ENCODE measurements at places on chromosomes 5 and 9.

DNA sequence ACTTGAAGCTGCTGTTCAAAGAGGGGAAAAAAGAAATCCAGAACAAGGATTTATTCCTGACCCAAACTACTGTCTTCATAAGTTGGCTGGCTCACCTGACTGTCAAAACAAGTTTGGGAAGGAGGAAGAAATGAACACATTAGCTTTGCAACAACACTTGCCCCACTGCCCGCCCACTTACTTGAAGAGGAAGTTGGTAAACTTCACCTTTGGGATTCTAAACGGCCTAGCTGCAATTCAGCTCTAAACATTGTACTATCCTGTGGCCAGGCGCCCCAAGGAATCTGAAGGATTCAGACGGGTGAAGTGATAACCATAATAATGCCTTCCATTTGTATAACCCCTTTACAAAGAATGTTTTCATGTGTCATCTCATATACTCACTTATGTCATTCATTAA is 199.4 kb downstream of the ARRDC3 start:
- DNase-seq: peak; percentile 63

- DNase-seq: no peak
Observed at GRCh38 chr9:90956026-90956810, 154.6 kb downstream of the SYK start.

DNA sequence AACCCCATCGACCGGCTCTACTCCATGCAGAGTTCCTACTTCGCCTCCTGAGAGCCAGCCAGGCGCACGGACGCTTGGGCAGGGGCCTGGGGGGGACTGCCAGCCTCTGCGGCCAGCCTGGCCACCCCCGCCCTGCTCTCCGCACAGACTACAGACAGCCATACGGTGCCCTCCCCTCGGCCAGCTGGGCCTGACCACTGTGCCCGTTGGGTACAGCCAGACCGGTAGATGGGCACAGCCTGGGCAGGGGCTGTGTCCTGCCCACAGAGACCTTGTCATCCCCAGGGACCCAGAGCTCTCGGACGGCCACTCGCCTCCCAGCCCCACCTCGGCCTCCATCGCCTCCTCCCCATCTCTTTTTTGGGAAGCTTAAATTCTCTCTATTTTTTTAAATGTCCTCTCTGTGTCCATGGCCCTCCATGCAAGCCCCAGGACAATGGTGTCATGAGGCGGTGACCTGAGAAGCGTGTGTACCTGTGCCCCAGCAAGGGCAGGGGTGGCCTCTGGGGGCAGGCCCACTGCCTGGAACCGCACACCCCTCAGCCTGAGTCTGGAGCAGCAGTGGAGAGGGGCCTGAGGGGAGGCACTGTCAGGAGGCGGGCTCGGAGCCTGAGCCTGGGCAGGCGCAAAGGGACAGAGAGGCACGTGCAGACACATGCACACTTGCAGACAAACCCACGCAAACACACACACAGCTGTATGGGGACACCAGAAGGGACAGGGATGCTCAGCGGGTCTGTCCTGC is 82.8 kb downstream of the LMX1B start:
- DNase-seq: no peak

- no peak for DNase-seq
Observed at GRCh38 chr5:125293223-125293622, 546.8 kb upstream of the ZNF608 start.

GRCh38 chr9:134287591-134288491 is 38.4 kb upstream of the RXRA start:
- DNase-seq: peak; percentile 33

DNA sequence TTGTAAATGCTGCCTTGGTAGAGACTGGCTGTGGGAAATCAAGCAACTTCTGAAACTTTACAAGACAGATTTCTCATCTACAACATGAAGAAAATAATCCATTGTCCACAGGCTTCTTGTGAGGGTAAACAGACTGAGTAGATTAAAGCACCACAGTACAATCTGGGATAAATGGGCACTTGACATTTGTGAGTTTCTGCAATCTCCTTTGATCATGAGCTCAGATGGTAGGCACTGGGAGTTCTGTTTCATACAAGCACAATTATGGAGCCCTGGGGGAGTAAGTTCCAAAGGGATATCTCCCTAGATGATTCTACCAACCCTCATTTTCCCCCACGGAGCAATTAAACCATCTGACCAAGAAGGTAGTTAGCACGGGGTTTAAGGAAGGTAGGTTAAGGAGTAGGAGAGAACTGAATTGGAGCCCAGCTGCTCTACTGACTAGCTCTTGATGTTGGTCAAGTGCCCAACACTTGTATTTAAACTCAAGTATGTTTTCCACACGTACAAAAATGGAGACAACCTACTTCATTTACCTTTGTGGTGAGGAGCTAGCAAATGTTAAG is 479.5 kb upstream of the TNC start:
- DNase-seq: no peak

DNA sequence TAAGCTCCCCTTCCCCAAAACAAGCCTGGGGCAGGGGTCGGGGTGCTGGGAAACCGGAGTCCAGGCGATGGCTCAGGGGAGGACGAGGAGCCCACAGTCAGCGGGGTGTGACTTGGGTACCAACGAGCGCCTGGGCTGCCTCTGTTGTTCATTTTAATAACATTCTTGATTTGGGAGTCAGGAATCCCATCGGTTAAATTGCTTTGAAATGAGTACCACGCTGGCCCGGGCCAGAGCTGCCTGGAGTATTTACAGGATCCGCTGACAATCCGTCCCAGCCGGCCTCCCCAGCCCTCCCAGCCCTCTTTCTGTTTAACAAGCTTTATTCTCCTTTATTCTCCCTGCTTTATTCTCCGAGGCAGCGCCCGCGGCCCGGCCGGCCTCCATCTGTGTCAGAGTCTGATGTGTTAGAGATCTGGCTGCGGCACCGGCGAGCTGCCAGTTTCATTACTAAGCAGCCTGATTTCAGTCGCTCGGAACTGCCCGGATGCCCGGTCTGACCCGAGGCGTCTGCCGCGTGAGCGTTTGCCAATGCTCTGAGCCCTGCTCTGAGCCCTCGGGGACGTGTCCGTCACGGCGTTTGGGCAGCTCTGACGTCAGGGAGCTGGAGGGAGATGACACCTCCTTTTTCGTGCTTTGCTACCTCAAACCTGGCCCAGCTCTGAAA is 16.5 kb upstream of the QRFP start:
- peak; percentile 77 for DNase-seq

- no peak for DNase-seq
Observed at GRCh38 chr5:126438267-126438666, 15.1 kb downstream of the GRAMD2B start.

DNA sequence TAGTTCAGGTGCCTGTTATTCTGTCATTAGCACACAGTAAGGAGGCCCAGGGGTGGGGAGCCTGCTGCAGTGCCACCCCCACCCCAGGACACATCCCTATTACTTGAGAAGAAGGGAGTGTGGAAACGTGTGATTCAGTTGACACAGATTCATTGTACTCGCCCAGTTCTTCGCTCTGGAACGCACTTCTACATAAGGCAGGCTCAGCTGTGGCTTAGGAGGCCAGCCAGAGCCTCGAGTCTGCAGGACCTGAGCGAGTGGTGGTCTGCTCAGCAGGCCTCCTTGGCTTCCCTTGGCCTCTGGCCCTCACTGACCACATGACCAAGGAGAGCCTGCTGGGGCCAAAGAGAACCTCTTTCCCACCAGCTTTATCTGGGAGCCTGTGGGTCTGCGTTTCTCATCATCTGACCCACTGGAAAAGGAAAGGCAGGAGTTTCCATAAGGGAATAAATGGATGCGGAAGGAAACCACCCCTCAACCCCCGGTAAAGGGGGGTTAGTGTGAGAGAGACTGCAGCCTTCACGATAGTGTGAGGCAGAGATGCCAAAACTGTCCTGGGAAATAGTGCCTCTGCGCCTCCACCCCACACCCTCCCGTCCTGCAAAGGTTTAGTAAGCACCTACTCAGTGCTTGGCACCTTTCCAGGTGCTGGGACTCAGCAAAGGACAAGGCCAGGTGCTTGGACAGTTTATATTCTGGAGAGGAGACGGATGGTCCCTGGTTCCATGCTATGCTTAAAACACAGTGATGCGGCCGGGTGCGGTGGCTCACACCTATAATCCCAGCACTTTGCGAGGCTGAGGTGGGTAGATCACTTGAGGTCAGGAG is 73.7 kb downstream of the PPARGC1B start:
- peak; percentile 71 for DNase-seq

- no peak for DNase-seq
Observed at GRCh38 chr9:33246269-33246860, 6.4 kb downstream of the SPINK4 start.

- DNase-seq: no peak
Observed at GRCh38 chr9:80223897-80224296, 652.1 kb downstream of the TLE4 start.

- DNase-seq: no peak
Observed at GRCh38 chr5:65774346-65774745, 52.3 kb downstream of the NLN start.

GRCh38 chr5:38420691-38421390 is 135.6 kb downstream of the LIFR start:
- peak; percentile 58 for DNase-seq

DNA sequence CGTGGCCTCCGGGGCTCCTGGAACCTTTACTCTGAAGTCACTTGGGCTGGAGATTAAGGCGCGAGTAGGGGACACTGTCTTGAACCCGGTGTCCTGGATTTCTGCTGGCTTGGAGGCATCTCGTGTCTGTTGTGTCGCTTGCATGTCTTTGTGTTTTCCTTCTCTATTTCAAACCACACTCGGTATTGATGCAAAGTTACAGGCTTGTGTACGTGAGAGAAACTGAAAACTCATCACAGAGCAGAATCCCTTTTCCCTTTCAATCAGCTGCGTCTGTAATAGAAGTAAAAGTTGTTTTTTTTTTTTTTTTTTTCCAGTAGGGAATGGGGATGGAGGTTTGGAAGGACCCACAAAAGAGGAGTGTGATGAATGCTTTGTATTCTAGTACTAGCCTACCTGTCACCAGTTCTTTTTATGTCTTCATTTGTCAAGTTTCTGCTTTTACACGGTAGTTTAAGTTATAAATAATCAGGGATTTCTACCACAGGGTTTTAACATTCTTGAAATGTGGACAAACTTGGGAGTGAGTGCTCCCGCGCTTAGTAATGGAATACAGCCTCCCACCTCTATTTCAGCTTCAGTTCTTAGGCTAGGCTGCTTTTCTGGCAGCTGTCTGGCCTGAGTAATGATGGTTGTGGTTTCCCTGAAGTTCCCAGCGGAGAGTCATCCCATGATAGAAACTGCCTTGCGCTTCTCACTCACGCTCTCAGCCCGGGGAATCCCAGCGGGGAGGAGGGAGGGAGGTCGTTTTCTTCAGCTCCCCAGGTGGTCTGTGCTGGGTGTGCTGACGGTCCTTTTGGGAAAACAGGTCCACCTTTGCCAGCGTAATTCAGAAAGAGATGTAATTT is 763 bp downstream of the TJP2 start:
- no peak for DNase-seq

- no peak for DNase-seq
Observed at GRCh38 chr9:86043586-86043985, 55.8 kb downstream of the GOLM1 start.

GRCh38 chr5:109944461-109944860 is 254.7 kb downstream of the MAN2A1 start:
- DNase-seq: no peak

GRCh38 chr9:136180586-136180985 is 24.3 kb downstream of the LHX3 start:
- DNase-seq: peak; percentile 25

- DNase-seq: no peak
Observed at GRCh38 chr5:54222336-54222735, 88.0 kb downstream of the ARL15 start.

DNA sequence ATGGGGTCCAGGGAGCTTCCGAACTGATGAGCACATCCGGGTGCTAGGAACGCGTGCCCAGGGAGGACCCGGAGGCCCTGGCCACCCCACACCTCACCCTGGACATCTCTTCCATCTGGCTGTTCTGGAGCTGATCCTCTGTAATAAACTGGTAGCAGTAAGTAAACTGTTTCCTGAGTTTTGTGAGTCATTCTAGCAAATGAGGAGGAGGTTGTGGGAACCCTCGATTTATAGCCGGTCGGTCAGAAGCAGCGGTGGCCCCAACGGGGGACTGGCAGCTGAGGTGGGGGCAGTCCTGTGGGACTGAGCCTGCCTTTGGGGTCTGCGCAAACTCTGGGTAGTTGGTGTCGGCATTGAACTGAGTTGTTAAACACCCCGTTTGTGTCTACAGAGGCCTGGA is 15.4 kb upstream of the UBAC1 start:
- DNase-seq: no peak

DNA sequence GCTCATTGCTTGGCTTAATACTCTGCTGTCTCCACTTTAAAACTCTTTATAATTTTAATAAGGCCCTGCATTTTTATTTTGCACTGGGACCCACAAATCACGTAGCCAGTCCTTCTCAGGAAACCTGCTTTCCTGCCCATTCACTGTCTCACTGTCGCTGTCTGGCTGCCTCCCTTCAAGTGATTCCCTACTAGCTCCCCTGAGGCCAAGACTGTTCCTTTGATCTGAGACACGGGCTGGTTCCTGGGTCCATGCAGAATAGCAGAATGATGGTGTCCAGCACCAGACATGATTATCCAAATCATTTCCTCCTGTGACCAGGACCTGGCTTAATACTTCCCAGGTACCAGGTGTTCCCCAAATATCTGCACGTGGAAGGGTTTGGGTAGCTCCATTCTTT is 597.1 kb upstream of the KLF4 start:
- DNase-seq: no peak

DNA sequence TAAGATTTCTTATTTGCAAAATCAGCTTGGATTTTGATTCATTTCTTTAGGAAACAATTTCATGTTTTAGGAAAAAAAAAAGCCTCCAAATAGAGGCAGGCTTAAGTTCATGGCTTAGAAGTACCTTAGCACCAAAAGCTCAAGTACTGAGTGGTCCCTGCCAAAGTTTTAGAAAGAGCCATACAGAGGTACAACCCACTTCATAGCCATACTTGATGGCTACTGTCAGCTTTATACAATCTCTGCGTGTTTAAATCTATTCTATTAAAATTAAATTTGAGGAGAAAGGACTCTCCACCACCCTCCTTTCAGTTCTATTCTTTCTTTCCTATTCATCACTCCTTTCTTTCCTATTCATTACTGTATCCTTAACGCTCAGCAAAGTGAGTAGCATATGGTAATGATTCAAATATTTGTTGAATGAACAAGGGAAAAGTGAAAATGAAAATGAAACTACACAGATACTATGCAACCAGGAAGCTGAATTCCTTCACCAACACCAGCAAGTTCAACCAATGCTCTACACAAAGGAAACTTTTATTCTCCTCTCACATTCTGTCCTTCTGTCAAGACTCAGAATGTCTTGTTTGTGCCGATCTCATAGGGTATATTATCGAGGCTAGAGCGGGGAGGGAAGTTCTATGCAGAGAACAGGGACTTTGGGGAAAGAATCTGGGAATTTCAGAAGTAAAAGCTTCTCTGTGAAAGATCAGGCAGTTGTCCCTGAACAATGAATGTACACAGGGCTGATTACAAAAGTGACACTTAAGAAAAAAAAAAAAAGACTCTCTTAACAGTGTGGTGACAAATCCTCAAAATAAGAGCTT is 138.6 kb upstream of the SPEF2 start:
- DNase-seq: no peak

DNA sequence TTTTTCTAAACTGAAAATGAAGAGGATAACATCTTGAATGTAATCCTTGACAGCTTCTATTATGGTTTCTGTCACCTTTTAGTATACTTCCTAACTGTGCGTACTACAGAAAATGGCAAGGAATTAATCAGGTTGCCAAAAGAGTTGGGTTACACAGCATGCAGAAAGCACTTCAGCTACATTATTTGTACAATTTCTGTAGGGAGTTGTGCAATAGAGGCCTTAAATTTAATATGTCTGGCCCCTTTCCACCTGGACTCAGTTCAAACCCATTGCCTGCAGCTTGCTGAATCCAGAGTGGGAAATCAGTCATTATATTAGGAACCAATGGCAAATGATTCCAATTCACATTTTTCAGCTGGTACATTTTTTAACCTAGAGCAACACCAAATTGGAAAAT is 549.7 kb downstream of the CSNK1G3 start:
- no peak for DNase-seq
